ENCODE measurements at places on chromosomes 3 and 15. TPM values are rescaled to one million over a fixed set of nuclear protein-coding genes. Genes with fewer than 3 reads are reported as not detected.

GRCh38 chr3:46954178-46954577 is 22.4 kb downstream of the CCDC12 start:
- H3K4me3 ChIP-seq, result peak overlapping the region; percentile 34
- H3K27me3 ChIP-seq, result no peaks in the 10 kb centered on the region
- H3K4me1 ChIP-seq, result peaks cover 57% of the 10 kb centered on the region
- no peaks in the 10 kb centered on the region for H3K36me3 ChIP-seq
- no peak for DNase-seq

DNA sequence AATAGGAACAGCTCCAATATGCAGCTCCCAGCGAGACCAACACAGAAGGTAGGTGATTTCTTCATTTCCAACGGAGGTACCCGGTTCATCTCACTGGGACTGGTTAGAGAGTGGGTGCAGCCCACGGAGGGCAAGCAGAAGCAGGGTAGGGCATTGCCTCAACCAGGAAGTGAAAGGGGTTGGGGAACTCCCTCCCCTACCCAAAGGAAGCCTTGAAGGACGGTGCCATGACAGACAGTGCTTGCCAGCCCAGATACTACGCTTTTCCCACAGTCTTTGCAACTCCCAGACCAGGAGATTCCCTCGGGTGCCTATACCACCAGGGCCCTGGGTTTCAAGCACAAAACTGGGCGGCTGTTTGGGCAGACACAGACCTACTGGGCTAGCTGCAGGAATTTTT is 576.9 kb upstream of the NECTIN3 start:
- no peak overlapping the region for H3K27ac ChIP-seq
- H3K27me3 ChIP-seq, result no peaks in the 10 kb centered on the region
- no peak overlapping the region for H3K4me3 ChIP-seq
- H3K4me1 ChIP-seq, result no peaks in the 10 kb centered on the region

SIDT1 gene
- total RNA-seq, result 65.7 TPM

STRIT1 gene
- not detected for total RNA-seq

- peaks cover 76% of the 10 kb centered on the region for H3K36me3 ChIP-seq
- no peak overlapping the region for H3K4me3 ChIP-seq
- no peak for DNase-seq
- no peaks in the 10 kb centered on the region for H3K27me3 ChIP-seq
Measured at GRCh38 chr3:11820531-11821041, 26.1 kb downstream of the TAMM41 start.

DNA sequence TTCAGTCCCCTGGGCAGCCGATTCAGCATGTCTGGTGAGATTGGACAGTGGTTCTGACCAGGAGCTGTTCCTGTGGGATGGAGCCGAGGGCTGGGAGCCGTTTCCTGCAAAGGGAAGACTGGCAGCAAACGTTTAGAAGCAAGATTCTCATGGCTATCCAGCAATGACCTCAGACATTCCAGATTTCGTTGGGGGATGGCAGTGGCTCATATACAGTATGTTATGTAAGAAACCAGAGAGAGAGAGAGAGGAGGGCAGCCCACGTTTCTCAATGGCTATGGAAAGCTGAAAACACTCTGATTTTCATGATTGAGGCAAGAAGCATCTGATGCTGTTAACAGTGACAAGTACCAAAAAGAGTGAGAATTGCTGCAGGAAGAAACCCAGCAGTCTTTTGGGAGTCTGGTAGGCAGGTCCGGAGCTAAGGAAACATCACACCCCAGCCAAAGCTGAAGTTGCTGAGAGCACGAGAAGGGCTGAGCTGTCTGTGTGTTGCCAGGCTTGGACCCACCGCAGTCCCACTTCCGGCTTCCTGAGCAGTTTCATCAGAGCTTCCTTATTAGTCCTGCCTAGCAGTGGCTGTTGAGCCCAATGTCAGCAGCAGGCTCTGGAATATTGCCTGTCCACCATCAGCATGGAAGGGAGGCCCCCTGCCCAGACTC is 25.6 kb upstream of the VPS8 start:
- no peaks in the 10 kb centered on the region for H3K27me3 ChIP-seq
- H3K27ac ChIP-seq, result no peak overlapping the region
- no peak overlapping the region for H3K4me3 ChIP-seq
- DNase-seq, result no peak

GRCh38 chr3:71503525-71504249 is 79.8 kb downstream of the FOXP1 start:
- no peak overlapping the region for H3K4me3 ChIP-seq
- no peaks in the 10 kb centered on the region for H3K36me3 ChIP-seq
- H3K27me3 ChIP-seq, result no peaks in the 10 kb centered on the region
- DNase-seq, result no peak
- no peak overlapping the region for H3K27ac ChIP-seq
- H3K4me1 ChIP-seq, result peaks cover 11% of the 10 kb centered on the region

DNA sequence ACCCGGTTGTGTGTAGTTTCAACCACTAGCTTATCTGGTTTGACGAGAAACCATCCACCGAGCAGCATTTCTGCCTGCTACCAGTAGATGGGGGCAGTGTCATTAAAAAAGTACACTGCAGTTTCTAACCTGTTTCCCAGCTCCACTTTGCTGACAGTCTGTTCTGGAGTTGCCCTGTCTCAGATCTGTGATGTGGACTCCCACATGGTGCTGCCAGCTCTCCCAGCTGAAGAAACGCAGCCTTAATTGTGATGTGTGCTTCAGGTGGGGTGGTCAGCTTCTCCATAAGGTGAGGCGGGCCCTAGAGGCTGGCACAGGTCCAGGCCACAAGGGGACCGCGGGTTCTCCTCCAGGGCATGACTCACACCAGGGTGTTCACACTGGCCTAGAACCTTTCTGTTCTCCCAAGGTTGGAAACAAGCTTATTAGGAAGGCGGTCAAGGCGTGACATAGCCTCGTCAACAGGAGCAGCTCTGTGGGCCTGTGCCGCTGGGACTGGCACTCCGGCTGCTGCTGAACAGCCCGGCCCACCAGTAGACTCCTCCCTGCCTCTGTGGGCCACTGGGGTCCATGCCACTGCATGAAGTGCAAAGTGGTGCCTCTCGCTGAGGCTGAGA is 2.9 kb upstream of the FAM43A start:
- no peaks in the 10 kb centered on the region for H3K36me3 ChIP-seq
- peaks cover 12% of the 10 kb centered on the region for H3K4me1 ChIP-seq
- DNase-seq, result peak; percentile 54
- no peak overlapping the region for H3K4me3 ChIP-seq
- no peaks in the 10 kb centered on the region for H3K27me3 ChIP-seq

- no peaks in the 10 kb centered on the region for H3K27me3 ChIP-seq
- peak; percentile 83 for DNase-seq
- H3K4me3 ChIP-seq, result peak overlapping the region; percentile 72
- H3K4me1 ChIP-seq, result peaks cover 59% of the 10 kb centered on the region
- H3K36me3 ChIP-seq, result no peaks in the 10 kb centered on the region
Measured at GRCh38 chr15:91852741-91853510, 582 bp upstream of the SLCO3A1 start.

- no peaks in the 10 kb centered on the region for H3K4me1 ChIP-seq
- no peak overlapping the region for H3K27ac ChIP-seq
- no peaks in the 10 kb centered on the region for H3K27me3 ChIP-seq
- H3K36me3 ChIP-seq, result no peaks in the 10 kb centered on the region
Measured at GRCh38 chr3:139187648-139188047, 143.0 kb upstream of the PRR23C start.

DNA sequence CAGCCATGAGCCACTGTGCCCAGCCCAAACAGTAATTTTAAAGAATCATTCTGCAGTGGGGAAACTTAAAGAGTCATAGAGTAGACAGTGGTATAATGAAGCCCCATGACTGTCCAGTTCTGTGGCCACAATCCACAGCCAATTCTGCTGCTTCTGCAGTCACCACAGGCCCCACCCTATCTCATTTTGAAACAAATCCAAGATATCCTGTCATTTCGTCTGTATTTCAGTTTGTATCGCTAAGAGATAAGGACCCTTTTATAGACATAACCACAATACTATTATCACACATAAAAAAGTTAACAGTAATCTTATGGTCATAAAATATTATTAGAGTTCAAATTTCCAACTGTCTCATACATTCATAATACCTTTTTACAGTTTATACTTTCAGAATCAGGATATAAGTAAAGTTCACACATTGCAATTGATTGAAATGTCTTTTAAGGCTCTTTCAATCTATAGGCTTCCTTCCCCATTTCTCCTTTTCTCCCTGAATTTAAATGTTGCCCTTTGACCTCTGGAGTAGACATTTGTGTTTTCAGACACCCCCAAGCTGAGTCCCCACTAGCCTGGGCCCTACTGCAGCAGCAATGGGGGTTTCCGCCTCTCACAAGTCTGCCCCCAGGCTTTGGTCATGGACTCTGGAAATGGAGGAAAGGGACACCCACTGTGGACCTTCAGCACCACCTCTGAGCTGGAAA is 4.2 kb upstream of the NUP210 start:
- no peaks in the 10 kb centered on the region for H3K27me3 ChIP-seq
- peaks cover 48% of the 10 kb centered on the region for H3K4me1 ChIP-seq
- no peak overlapping the region for H3K27ac ChIP-seq
- H3K36me3 ChIP-seq, result no peaks in the 10 kb centered on the region
- no peak overlapping the region for H3K4me3 ChIP-seq
- DNase-seq, result no peak

POLQ gene
- total RNA-seq, result 0.62 TPM

Data from naive thymus-derived CD4-positive, alpha-beta T cell (primary cell).